Activated naive CD8-positive, alpha-beta T cell treated with anti-CD3 and anti-CD28 coated beads for 36 hours (primary cell): ENCODE measurements at places on chromosomes 3 and 15. TPM values are rescaled to one million over a fixed set of nuclear protein-coding genes. Genes with fewer than 3 reads are reported as not detected.

DNA sequence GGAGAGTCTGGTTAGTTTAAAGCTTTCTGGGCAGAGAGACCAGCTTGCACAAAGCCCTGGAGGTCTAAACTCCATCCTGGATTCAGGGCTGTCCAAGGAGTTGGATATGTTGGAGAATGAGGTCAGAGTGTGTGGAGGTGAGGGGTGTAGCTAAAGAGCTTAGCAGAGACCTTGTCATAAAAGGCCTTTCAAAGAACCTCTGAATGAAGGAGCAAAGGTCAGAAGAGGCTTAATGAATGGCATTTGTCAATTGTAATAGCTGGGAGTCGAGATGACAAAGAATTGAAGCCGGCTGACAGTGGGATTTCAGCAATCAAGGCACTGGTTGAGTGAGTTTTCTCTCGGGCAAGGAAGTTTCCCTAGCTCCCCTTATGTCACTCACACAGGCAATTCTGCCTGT is 202.6 kb downstream of the PDCD6IP start:
- H3K36me3 ChIP-seq, result no peaks in the 10 kb centered on the region
- peaks cover 5% of the 10 kb centered on the region for H3K4me1 ChIP-seq
- no peak for DNase-seq
- H3K27ac ChIP-seq, result no peak overlapping the region
- H3K4me3 ChIP-seq, result no peak overlapping the region
- no peaks in the 10 kb centered on the region for H3K27me3 ChIP-seq

DNA sequence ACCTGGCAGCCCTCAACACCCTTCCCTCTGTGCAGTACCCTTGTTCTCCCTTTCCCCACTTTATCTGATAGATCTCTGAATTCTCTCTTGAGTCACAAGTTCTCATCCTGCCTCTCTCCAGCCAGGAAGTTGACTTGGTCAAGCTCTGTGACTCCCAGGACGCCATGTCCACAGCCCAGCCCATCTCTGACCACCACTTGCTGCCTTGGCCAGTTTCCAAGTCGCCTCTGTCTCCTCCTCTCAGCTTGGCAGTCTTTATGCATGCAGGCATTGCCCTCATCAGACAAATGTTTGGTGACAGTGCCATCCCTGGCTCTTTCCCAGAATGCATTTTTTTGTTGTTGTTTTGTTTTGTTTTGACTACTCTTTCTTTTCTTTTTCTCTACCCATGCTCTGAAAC is 25.7 kb downstream of the ZNF35 start:
- no peaks in the 10 kb centered on the region for H3K4me1 ChIP-seq
- H3K27ac ChIP-seq, result no peak overlapping the region
- no peaks in the 10 kb centered on the region for H3K27me3 ChIP-seq
- no peak overlapping the region for H3K4me3 ChIP-seq
- peaks cover 16% of the 10 kb centered on the region for H3K36me3 ChIP-seq

SLC2A2 gene
- total RNA-seq, result not detected

DNAH12 gene
- total RNA-seq, result not detected

MITF gene
- total RNA-seq, result 0.25 TPM

DNA sequence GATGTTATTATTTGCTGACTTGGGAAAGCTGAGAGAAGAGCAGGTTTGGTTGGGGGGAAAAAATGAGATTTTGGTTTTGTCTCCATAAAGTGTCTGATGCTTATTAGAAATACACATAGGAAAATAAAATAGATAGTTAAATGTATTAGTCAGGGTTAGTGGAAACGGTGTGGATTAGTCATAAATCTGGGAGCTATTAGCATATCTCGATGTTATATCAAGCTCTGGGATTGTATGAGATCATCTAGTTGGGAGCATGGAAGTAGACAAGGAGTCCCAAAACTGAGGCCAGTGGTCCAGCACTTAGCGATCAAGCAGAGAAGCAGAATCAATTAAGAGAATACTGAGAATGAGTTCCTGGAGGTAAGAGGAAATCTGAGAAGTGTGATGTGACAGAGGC is 845.5 kb downstream of the ROBO2 start:
- no peaks in the 10 kb centered on the region for H3K27me3 ChIP-seq
- no peak overlapping the region for H3K27ac ChIP-seq
- H3K36me3 ChIP-seq, result no peaks in the 10 kb centered on the region
- no peak overlapping the region for H3K4me3 ChIP-seq

- H3K36me3 ChIP-seq, result no peaks in the 10 kb centered on the region
- H3K27ac ChIP-seq, result no peak overlapping the region
- no peak for DNase-seq
- H3K27me3 ChIP-seq, result peaks cover 76% of the 10 kb centered on the region
- no peak overlapping the region for H3K4me3 ChIP-seq
Observed at GRCh38 chr15:79089890-79090486, 592 bp downstream of the RASGRF1 start.

CILP gene
- total RNA-seq, result not detected

ZCWPW2 gene
- 0.19 TPM for total RNA-seq

DNA sequence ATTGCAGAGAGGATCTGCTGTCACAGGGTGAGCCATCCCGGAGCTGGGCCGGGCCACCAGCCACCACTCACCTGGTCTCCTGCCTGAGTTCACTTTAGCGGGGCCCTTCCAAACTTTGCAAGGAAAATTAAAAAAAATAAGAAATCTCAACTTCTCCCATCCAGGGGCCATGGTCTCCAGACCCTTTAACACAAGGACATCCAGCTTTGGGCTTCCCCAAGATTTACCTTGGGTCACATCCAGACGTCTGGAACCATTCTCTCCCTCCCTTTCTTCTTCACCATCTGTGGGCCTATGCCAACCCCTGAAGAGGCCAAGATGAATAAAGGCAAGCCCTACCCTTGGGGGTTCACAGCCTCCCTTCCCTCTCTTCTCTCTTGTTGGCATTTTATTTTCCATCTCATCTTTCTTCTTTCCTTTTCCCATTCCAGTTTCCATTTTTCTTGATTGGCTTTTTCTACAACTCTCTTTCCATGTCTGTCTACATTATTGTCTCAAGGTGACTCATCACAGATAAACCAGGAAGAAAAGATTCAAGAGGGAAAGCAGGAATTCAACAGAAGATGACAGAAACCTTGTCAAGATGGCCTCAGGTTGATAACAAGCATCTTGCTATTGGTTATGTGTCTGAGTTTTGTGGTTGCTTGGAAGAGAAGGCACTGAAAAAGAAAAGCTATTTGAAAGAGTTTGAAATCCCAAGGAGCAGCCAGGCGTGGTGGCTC is 49.5 kb downstream of the ITGA11 start:
- H3K27ac ChIP-seq, result no peak overlapping the region
- DNase-seq, result no peak
- peaks cover 3% of the 10 kb centered on the region for H3K27me3 ChIP-seq
- peaks cover 9% of the 10 kb centered on the region for H3K4me1 ChIP-seq
- H3K4me3 ChIP-seq, result no peak overlapping the region
- no peaks in the 10 kb centered on the region for H3K36me3 ChIP-seq
